ENCODE measurements at places on chromosomes 7 and 10.
A peak's percentile ranks its signal among the peaks of the same experiment; 100 is the strongest.

DNA sequence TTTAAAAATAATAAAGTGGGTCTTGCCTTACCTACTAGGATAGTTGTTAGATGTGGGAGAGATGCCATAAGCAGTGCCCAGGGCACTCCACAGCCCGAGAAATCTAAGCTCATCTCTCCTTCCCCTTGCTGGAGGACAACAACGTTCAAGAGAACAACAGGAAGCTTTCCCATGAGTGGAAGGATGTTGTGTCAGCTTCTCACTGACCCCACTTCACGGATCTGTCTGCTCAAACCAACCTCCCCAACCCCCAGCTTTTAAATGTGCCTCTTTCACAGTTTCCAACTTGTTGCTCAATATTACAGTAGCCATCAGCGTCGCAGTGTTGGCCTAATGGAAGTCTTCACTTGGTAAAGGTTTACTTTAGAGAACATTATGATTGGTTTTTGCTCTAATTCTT lies 72.1 kb downstream of the PTPRE start:
- H3K27ac ChIP-seq, result no peak overlapping the region
- H3K36me3 ChIP-seq, result no peaks in the 10 kb centered on the region
- no peak overlapping the region for H3K4me3 ChIP-seq
- no peak for DNase-seq
- no peaks in the 10 kb centered on the region for H3K27me3 ChIP-seq
- peaks cover 4% of the 10 kb centered on the region for H3K4me1 ChIP-seq

GRCh38 chr10:100182281-100182680 lies 3.5 kb downstream of the ERLIN1 start:
- H3K4me1 ChIP-seq, result peaks cover 23% of the 10 kb centered on the region
- no peaks in the 10 kb centered on the region for H3K36me3 ChIP-seq
- no peaks in the 10 kb centered on the region for H3K27me3 ChIP-seq

GRCh38 chr7:604001-604883 lies 84.6 kb upstream of the PDGFA start:
- H3K36me3 ChIP-seq, result no peaks in the 10 kb centered on the region
- no peaks in the 10 kb centered on the region for H3K27me3 ChIP-seq
- no peak overlapping the region for H3K27ac ChIP-seq
- no peak overlapping the region for H3K4me3 ChIP-seq
- no peaks in the 10 kb centered on the region for H3K4me1 ChIP-seq

- H3K27ac ChIP-seq, result no peak overlapping the region
- no peaks in the 10 kb centered on the region for H3K36me3 ChIP-seq
- no peaks in the 10 kb centered on the region for H3K4me1 ChIP-seq
- peaks cover 4% of the 10 kb centered on the region for H3K27me3 ChIP-seq
- DNase-seq, result no peak
- H3K4me3 ChIP-seq, result no peak overlapping the region
These were observed 15.6 kb downstream of the FAM107B start for GRCh38 chr10:14758994-14759664.

- H3K27ac ChIP-seq, result no peak overlapping the region
- H3K36me3 ChIP-seq, result no peaks in the 10 kb centered on the region
- H3K4me1 ChIP-seq, result no peaks in the 10 kb centered on the region
- no peak for DNase-seq
- H3K27me3 ChIP-seq, result no peaks in the 10 kb centered on the region
These were observed 88.9 kb upstream of the WAC start for GRCh38 chr10:28444031-28444430.

DNA sequence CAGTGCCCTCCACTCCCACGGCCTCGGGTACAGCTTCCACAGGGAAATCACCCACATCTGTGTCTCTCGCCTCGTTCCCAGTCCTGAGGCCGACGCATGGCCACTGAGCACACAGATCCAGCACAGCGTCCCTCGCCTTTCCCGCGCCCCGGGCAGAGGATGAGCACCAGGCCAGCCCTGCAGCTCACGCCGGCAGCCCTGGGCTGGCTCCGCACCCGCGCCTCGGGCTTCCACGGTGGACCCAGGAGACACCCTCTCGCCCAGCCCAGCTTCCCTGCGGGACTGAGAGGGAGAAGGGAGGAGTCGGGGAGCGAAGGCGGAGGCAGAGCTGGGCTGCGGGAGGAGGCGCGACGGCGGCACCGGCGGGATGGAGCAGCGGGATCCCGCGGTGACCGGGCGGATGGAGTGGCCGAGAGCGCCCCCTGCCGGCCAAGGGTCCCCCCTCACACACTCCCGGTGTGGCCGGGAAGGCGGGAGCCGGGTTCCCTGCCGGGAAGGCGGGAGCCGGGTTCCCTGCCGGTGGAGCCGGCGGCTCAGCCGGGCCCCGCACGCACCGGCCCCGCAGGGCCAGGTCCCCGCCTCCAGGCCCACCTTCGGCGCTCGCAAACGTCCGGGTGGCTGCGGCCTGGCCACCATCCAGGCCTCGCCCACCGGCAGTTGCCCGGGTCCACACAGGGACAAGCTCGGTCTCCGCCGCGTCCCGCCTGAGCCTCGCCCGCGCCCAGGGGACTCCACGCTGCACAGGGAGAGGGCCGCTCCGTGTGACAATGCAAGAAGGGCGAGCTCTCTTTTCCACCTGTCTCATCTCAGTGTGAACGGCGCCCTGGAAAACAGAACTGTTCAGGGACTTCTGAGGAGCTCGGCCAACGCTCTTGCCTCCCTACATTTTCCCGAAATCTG lies 110.3 kb upstream of the LANCL2 start:
- peak overlapping the region; percentile 28 for H3K27ac ChIP-seq
- H3K27me3 ChIP-seq, result peaks cover 9% of the 10 kb centered on the region
- H3K36me3 ChIP-seq, result no peaks in the 10 kb centered on the region

- H3K27me3 ChIP-seq, result no peaks in the 10 kb centered on the region
- H3K4me1 ChIP-seq, result peaks cover 28% of the 10 kb centered on the region
- no peaks in the 10 kb centered on the region for H3K36me3 ChIP-seq
- DNase-seq, result peak; percentile 98
These were observed 106.7 kb downstream of the TES start for GRCh38 chr7:116316838-116317628.

GRCh38 chr10:6204063-6204340 lies 1.3 kb downstream of the PFKFB3 start:
- H3K36me3 ChIP-seq, result peaks cover 4% of the 10 kb centered on the region
- no peak for DNase-seq
- H3K27me3 ChIP-seq, result peaks cover 6% of the 10 kb centered on the region
- peak overlapping the region; percentile 78 for H3K4me3 ChIP-seq

GRCh38 chr10:44745920-44746319 lies 165.2 kb upstream of the TMEM72 start:
- DNase-seq, result no peak
- no peaks in the 10 kb centered on the region for H3K36me3 ChIP-seq
- no peaks in the 10 kb centered on the region for H3K4me1 ChIP-seq
- no peak overlapping the region for H3K27ac ChIP-seq
- H3K4me3 ChIP-seq, result no peak overlapping the region

- peaks cover 15% of the 10 kb centered on the region for H3K4me1 ChIP-seq
- H3K27me3 ChIP-seq, result no peaks in the 10 kb centered on the region
- DNase-seq, result no peak
- no peak overlapping the region for H3K27ac ChIP-seq
- H3K4me3 ChIP-seq, result no peak overlapping the region
These were observed 640.0 kb downstream of the IPMK start for GRCh38 chr10:57627642-57628178.

- no peak overlapping the region for H3K4me3 ChIP-seq
- H3K36me3 ChIP-seq, result no peaks in the 10 kb centered on the region
- H3K27ac ChIP-seq, result no peak overlapping the region
- no peaks in the 10 kb centered on the region for H3K4me1 ChIP-seq
These were observed 277.0 kb downstream of the MALRD1 start for GRCh38 chr10:19325581-19325980.

- H3K27me3 ChIP-seq, result peaks cover 2% of the 10 kb centered on the region
- no peak overlapping the region for H3K27ac ChIP-seq
- no peak overlapping the region for H3K4me3 ChIP-seq
- H3K4me1 ChIP-seq, result no peaks in the 10 kb centered on the region
- no peak for DNase-seq
These were observed 132.2 kb upstream of the PLXNA4 start for GRCh38 chr7:132708470-132708869.

DNA sequence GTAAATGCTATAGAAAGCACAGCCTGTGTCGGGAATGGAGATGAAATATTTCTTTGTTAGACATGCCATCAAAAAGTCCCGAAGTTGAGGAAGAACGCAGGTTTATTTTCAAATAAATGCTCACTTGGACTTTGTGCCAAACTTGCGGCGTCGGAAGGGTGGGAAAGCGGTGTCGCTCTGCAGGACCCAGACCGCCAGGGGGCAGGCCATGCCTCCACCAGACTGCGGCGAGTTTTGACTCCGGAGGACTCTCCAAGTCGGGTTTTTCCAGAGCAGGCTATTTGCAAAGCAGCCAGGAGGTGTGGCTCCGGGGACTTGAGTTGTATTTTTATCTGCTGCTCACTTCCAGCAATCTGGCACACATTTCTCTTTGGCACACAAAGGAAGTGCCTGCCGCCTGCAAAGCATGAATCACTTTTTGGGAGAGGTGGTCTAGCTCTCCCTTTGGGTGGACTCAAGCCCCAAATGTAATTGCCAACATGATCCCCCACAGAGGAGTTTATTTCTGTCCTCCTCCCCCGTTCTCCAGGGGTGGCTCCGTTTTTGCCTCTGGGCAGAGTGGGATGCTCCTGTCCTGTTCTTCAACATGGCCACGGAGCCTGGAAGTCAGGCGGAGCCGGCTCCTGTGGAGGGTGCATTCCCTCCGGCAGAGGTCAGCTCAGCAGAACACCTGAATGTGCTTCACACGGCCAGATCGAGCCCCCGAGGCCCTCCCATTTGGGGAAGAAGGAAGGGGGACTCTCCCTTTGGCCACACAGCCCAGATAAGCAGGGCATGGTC lies 82.3 kb upstream of the GPR26 start:
- no peak overlapping the region for H3K4me3 ChIP-seq
- H3K36me3 ChIP-seq, result no peaks in the 10 kb centered on the region
- peaks cover 43% of the 10 kb centered on the region for H3K27me3 ChIP-seq
- no peaks in the 10 kb centered on the region for H3K4me1 ChIP-seq
- DNase-seq, result no peak

GRCh38 chr7:28036696-28037095 lies 143.9 kb downstream of the JAZF1 start:
- H3K27ac ChIP-seq, result peak overlapping the region; percentile 68
- no peak overlapping the region for H3K4me3 ChIP-seq
- DNase-seq, result no peak

- H3K27ac ChIP-seq, result no peak overlapping the region
- H3K4me1 ChIP-seq, result peaks cover 11% of the 10 kb centered on the region
- no peak overlapping the region for H3K4me3 ChIP-seq
- no peak for DNase-seq
- no peaks in the 10 kb centered on the region for H3K36me3 ChIP-seq
These were observed 27.1 kb upstream of the TNRC18 start for GRCh38 chr7:5450549-5451327.

DNA sequence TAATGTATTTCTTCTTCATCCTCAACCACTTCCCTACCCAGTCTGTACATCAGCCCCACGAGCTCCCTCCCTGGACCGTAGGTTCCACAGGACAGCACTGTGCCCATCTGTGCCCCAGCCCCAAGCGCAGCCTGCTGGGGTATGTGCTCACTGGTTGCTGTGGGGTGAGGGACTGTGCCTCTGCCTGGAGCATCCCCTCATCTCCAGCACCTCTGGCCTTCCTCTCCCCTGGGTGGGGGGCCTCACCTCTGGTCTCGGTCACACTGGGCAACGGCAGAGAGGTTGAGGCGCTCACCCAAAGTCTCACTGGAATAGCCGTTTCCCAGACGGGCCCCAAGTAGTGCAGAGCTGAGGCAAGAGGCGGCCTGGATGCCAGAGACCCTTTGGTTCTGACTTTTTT lies 1.5 kb upstream of the PRKAR1B start:
- H3K4me1 ChIP-seq, result peaks cover 18% of the 10 kb centered on the region
- H3K27ac ChIP-seq, result no peak overlapping the region
- no peak for DNase-seq
- H3K4me3 ChIP-seq, result no peak overlapping the region
- no peaks in the 10 kb centered on the region for H3K27me3 ChIP-seq

GRCh38 chr7:22872096-22872807 lies 49.6 kb upstream of the TOMM7 start:
- DNase-seq, result no peak
- no peak overlapping the region for H3K4me3 ChIP-seq
- no peaks in the 10 kb centered on the region for H3K27me3 ChIP-seq
- no peaks in the 10 kb centered on the region for H3K4me1 ChIP-seq
- H3K27ac ChIP-seq, result no peak overlapping the region

DNA sequence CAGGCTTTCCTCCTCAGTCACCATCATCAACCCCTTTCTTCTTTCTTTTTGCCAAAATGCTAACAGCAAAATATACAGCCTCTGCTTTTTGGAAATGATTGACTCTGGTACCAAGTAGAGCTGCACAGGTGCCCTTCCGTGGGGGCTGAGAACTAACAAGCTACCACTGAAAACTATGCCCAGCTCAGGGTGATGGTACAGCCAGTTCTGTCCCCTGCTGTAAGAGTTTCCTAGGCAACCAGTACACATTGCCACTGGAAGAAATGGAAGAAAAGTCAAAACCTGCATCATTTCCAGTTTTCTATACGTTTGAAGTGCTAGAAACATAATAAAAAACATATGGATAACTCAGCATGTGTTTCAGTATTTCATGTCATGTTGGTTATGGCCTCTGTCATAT lies 297.5 kb downstream of the PRKG1 start:
- no peaks in the 10 kb centered on the region for H3K4me1 ChIP-seq
- H3K27me3 ChIP-seq, result peaks cover 1% of the 10 kb centered on the region
- H3K27ac ChIP-seq, result no peak overlapping the region
- H3K4me3 ChIP-seq, result no peak overlapping the region
- no peaks in the 10 kb centered on the region for H3K36me3 ChIP-seq
- no peak for DNase-seq

DNA sequence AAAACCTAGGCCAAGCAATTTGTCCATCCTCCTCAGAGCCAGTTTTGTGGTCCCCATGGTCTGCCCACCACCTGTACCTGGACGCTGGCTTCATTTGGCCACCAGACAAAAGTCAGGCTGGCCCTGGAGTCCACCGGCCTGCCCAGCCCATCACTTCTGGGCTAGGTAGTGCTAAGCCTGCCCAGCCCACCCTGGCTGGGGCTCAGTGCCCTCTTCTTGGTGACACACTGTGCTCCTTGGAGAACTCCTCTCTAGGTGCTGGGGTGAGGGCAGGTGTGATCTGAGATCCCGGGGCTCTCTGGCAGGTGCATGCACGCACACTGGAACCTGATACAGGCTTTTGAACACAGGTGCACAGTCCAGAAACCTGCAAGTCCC lies 1.1 kb downstream of the AIFM2 start:
- no peaks in the 10 kb centered on the region for H3K36me3 ChIP-seq
- H3K27me3 ChIP-seq, result no peaks in the 10 kb centered on the region
- DNase-seq, result no peak
- H3K4me1 ChIP-seq, result peaks cover 15% of the 10 kb centered on the region
- H3K27ac ChIP-seq, result no peak overlapping the region

GRCh38 chr10:66329147-66329546 lies 596.7 kb upstream of the LRRTM3 start:
- no peak overlapping the region for H3K4me3 ChIP-seq
- H3K27me3 ChIP-seq, result no peaks in the 10 kb centered on the region
- H3K27ac ChIP-seq, result no peak overlapping the region
- DNase-seq, result no peak

- peaks cover 60% of the 10 kb centered on the region for H3K4me1 ChIP-seq
- no peaks in the 10 kb centered on the region for H3K27me3 ChIP-seq
- H3K36me3 ChIP-seq, result no peaks in the 10 kb centered on the region
- peak overlapping the region; percentile 30 for H3K4me3 ChIP-seq
- peak; percentile 35 for DNase-seq
These were observed 109.9 kb downstream of the JCAD start for GRCh38 chr10:29949411-29950011.
